Fibroblast of skin of left quadriceps (primary cell): ENCODE measurements at places on chromosomes 7 and 10.

DNA sequence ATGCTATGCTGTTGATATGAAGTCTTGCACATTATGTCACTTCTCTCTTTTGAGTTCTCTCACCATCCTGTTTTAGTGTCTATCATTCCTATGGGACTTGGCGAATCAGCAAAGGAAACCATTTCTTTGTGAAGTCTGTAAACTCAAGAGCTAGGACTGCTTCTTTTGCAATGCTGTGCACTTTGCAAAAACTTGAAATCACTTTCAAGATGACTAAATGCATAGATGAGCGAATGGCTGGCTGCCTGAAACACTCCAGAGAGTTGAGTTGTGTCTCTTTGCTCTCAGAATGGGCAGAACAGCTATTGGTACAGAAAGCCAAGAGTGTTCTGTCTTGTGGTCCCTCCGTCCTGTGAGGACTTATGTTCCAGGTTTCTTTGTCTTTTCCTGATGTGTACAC, 18.3 kb upstream of the ELMO1 start:
- DNase-seq: no peak

- DNase-seq: no peak
Measured at GRCh38 chr7:107920048-107920772, 29.2 kb downstream of the DLD start.

GRCh38 chr7:70571961-70572360, 560.0 kb upstream of the GALNT17 start:
- no peak for DNase-seq

DNA sequence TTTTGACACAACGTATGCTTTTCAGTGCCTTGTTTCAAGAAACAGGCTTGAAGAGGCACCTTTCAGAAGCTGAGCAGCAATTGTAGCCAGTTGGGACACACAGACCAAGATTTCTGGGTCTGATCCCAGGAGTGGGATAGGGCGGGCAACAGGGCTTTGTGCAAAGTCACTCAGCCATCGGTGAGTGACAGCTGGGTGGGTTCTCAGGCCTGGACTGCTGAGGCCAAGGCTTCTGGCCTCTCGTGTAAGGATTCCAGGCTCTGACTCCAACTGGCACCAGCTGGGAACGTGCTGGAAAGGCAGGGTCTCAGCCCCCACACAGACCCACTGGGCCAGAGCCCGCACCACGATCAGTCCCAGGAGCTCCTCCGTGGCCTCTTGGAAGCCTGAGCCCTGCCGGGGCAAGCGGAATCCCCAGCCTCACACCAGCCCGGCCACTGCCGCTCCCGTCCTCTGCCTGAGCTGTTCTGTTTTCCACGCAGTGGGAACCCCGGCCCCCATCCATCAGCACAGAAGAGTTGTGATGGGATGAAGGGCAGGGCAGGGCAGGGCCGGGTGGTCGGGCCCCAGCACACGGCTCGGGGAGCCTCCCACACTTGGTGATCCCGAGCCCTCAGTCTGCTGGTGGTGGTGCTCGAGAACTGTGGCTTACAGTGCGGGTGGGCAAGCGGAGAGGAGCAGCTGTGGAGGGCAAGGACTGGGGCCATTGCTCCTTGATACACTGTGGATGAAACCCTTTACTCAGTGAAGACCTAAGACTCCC, 46.8 kb downstream of the VIPR2 start:
- DNase-seq: no peak

GRCh38 chr7:67753891-67754290, 757.3 kb downstream of the TYW1 start:
- no peak for DNase-seq
